ENCODE measurements at places on chromosomes 12 and 14. TPM values are rescaled to one million over a fixed set of nuclear protein-coding genes. Genes with fewer than 3 reads are reported as not detected.

GRCh38 chr12:6116471-6117021 lies 7.9 kb downstream of the VWF start:
- H3K36me3 ChIP-seq, result no peaks in the 10 kb centered on the region
- no peak overlapping the region for H3K4me3 ChIP-seq
- H3K27ac ChIP-seq, result no peak overlapping the region
- DNase-seq, result no peak
- no peaks in the 10 kb centered on the region for H3K4me1 ChIP-seq

- H3K27ac ChIP-seq, result no peak overlapping the region
- no peaks in the 10 kb centered on the region for H3K4me1 ChIP-seq
- no peak overlapping the region for H3K4me3 ChIP-seq
Measured at GRCh38 chr12:99454539-99455172, 192.9 kb upstream of the GARIN6 start.

The SLC2A14 gene
- total RNA-seq, result 0.48 TPM

The PAPLN gene
- total RNA-seq, result 3.0 TPM
